Eye (tissue), 1 donor: ENCODE measurements at places on chromosomes 5 and 9.

DNA sequence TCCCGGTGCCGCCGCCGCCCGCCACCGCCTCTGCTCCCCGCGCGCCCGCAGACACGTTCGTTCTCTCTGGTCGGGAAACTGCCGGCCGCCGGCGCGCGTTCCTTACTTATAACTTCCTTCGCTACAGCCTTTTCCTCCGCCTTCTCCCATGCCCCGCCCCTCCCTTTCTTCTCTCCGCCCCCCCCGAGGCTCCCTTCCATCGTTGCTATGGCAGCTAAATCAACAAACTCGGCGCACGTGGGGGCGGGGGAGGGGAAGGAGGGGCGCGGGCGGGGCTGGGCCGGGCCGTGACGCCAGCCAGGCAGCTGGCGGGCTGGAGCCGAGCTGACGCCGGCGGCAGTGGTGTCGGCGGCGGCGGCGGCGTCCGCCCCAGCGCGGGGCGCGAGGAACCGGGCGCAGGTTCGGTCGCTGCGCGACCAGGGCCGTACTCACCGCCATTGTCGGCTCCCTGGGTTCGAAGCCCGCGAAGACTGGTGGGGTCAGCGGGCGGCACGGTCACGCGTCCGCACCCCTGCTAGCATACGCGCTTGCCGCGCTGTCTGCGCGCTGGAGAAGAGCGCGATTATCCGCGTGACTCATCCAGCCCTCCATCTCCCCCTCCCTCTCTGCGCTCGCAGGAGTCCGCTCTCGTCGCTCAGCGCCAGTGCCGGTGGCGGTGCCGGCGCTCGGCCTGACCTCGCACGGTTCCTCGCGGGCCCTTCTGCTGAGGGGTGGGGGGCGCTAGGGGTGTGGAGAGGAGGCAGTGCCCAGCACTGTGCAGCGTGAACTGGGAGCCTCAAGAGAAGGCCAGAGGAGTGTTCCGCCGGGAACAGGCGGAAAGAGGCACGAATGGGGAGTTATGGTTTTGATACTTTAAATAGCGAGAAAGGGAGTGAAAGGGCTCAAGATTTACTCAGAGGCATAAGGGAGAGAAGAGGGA is at the start of gene KLF4:
Gene KLF4 (minus strand): TSS at position 83 of the 919 bp plus-strand sequence. CDS start 597 bp downstream, outside the sequence.
- peak; percentile 98 for DNase-seq

GRCh38 chr5:171024084-171024483 is 162.3 kb downstream of the RANBP17 start:
- DNase-seq = no peak

DNA sequence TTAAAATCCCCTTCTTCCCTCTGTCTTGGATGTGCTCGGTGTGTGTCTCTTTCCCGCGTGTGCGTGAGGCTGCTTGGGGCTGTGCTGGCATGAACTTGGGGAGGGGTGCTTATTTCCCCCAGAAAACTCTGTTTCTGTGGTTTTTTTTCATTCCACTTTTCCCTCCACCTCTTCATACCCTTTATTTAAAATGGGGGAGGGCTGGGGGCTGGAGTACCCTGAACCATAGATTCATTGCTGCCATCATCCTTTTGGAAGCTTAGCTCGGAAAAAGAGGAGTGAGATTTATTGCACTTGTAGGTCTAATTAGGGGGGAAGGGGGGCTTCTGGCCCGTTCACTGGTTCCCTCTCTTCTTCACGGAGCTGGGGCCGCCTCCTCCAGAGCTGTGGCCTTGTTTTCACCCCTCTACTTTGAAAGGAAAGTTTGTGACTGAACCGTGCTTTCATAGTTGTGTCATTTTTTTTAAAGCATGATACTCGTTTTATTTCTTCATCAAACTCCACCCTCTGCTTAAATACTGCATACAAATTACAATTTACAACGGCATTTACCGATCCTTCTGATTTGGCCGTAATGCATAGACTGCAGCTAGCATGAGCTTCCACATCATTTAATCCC is 2.9 kb downstream of the NR2F1 start:
- peak; percentile 89 for DNase-seq

GRCh38 chr5:31911291-31912265 is 262.5 kb downstream of the GOLPH3 start:
- DNase-seq = no peak

- peak; percentile 6 for DNase-seq
Measured at GRCh38 chr5:61919920-61920319, 386.1 kb upstream of the KIF2A start.

DNA sequence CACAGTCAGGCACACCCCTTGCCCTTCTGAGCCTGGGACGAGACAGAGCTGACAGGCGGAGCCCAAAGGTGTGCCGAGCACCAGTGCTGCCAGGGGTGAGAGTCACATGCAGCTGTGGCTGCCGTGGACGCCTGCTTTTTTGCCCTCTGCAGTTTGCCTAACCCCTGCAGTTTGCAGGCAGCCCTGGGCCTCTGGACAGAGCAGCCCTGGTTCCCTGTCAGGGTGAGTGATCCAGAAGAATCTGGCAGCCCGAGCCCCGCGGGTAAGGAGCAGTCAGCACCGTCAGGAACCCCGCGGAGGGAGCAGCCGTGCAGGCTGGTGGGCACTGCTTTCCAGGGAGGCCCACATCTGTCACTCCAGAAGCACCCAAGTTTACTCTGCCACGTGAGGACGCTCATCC is 30.3 kb downstream of the CEP72 start:
- no peak for DNase-seq
